AG20443 (cell line): ENCODE measurements at places on chromosomes 13 and 19.

- no peak for DNase-seq
Observed at GRCh38 chr13:64186503-64187250, 2771.0 kb upstream of the PCDH20 start.

- no peak for DNase-seq
Observed at GRCh38 chr13:50286324-50286723, 271.1 kb downstream of the KCNRG start.

DNA sequence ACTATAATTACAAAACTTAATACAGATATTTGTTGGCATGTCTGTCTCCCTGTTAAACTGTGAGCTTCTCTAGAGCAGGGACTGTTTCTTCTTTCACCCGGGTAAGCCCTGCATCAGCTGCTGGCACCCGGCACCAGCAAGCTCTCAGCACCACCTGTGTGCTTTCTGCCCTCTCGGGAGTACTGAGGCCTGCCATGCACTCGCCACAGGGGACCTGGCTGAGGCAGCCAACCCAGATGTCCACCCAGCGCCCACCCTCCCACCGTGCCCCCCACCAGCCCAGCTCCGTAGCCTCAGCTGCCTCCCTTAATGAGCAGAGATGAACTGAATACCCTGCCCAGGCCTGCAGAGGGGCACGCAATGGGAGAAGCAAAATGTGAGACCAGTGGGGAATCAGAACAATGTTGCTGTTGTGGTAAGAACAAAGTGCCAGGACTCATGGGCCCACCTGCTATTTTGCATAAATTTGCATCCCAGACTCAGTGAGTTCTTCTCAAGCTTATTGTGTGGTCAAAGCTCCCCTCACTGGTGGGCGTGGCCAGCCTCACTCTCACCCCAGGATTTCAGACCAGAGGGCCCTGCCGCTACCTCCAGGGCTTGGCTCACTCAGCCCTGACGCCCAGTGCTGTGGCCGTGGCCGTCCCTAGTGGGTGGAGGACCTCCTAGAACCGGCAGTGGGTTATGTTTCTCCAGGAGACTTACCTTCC, 14.6 kb upstream of the SERPINE3 start:
- no peak for DNase-seq

- DNase-seq = no peak
Observed at GRCh38 chr13:32022311-32022710, 9.3 kb upstream of the FRY start.

- DNase-seq = no peak
Observed at GRCh38 chr13:97214921-97215320, 7.2 kb upstream of the MBNL2 start.

- DNase-seq = peak; percentile 41
Observed at GRCh38 chr19:43699506-43700394, 16.1 kb upstream of the IRGC start.

GRCh38 chr19:17281391-17282304, at the start of gene ANKLE1:
Gene ANKLE1, plus strand, starts transcription at chr19:17281901. Its CDS starts 20 bp downstream, at chr19:17281921.
- DNase-seq = peak; percentile 59

GRCh38 chr13:26618726-26619125, 61.2 kb downstream of the WASF3 start:
- no peak for DNase-seq

- no peak for DNase-seq
Observed at GRCh38 chr13:78876915-78877549, 218.1 kb upstream of the OBI1 start.

DNA sequence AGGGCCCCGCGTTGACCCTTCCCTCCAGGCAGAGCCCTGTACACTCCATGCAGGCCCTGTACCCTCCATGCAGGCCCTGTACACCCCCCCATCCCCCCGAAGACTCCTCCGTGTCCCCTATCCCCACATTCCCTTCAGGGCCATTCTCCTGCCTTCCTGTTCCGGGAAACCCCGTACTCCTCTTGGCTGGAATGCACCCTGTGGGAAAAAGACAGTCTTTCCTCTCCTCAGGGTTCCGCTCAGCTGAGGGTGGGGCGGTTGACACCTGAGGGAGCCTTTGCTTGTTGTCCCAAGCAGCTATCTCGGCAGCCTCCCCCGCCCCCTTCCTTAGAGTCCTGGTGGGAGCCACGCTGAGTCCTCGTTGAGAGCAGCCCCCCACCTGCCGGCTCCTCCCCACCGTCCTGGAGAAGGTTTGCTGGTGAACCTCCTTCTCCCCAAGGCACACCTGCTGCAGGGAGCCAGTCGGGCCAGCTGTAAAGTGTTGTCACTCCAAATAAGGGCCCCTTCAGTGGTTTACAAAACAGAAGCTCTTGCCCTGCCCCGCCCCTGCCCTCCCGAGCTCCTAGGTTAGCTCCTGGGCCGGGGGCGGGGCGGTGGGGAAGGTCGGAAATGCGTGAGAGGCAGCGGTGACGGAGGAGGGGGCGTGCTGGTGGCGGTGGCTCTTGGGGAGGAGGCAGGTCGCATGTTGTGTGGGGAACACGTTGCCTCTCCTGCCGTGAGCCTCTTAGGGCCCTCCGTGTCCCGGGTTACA, 1.5 kb downstream of the GNA11 start:
- no peak for DNase-seq

DNA sequence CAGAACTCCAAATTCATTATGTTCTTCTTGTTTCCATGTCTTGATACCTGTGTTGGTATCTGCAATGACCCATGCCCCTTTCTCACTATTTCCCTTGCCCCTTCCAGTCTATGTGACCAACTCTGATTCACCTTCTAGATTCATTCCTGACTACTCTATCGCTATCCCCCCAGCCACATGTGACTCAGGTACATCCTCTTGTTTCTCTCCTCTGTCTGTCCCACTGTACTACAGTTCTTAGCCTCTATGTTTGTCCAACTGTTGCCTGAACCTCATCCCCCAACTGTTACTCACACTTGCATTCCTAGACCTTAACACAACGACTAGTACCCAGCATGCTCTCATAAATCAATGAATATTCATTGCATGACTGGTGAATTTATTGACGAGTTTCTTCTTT, 10.0 kb upstream of the FLT3 start:
- DNase-seq = no peak
